ENCODE measurements at places on chromosomes 16 and 17. TPM values are rescaled to one million over a fixed set of nuclear protein-coding genes. Genes with fewer than 3 reads are reported as not detected.

BICDL2 gene
- 0.20 TPM for polyA plus RNA-seq

PRSS33 gene
- polyA plus RNA-seq, result not detected

TP53TG3F gene
- polyA plus RNA-seq, result 0.03 TPM

HBM gene
- not detected for polyA plus RNA-seq

CFAP97D1 gene
- not detected for polyA plus RNA-seq

IGSF6 gene
- 3.3 TPM for polyA plus RNA-seq

ZNF75A gene
- 42.0 TPM for polyA plus RNA-seq

TNP2 gene
- polyA plus RNA-seq, result not detected

PRDM7 gene
- not detected for polyA plus RNA-seq

PITPNM3 gene
- polyA plus RNA-seq, result 1.1 TPM

SLC38A7 gene
- 16.3 TPM for polyA plus RNA-seq

NPIPA8 gene
- polyA plus RNA-seq, result 23.8 TPM

RAMP2 gene
- 23.1 TPM for polyA plus RNA-seq

ZNF19 gene
- polyA plus RNA-seq, result 4.2 TPM

SLC13A5 gene
- 2.3 TPM for polyA plus RNA-seq

TBC1D3 gene
- polyA plus RNA-seq, result 1.4 TPM

LRRC37A2 gene
- polyA plus RNA-seq, result 4.4 TPM

G6PC1 gene
- polyA plus RNA-seq, result not detected

TLCD2 gene
- 4.3 TPM for polyA plus RNA-seq

RILP gene
- polyA plus RNA-seq, result 37.9 TPM

CORO6 gene
- 25.5 TPM for polyA plus RNA-seq
